Stimulated activated CD4-positive, alpha-beta T cell treated with anti-CD3 and anti-CD28 coated beads, TNF-alpha, amount 100 ng/mL, for 24 hours (primary cell): ENCODE measurements at places on chromosomes 2 and 18.

- no peak for DNase-seq
Measured at GRCh38 chr2:232488721-232489300, 1.2 kb upstream of the ECEL1 start.

GRCh38 chr2:54557601-54558187, 101.6 kb downstream of the SPTBN1 start:
- peak; percentile 43 for DNase-seq

DNA sequence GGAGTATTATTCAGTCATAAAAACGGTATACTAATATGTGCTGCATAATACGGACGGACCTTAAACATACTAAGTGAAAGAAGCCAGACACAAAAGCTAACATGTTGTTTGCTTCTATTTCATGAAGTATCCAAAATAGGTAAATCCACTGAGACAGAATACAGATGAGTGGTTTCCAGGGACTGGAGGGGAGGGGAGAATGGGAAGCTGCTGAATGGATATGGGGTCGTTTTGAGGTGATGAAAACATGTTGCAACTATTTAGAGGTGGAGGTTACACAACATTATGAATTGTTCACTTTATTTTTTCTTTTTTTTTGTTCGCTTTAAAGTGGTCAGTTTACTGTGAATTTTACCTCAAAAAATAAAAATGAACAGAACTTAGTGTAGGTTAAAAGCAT, 52.9 kb downstream of the RAB10 start:
- no peak for DNase-seq

DNA sequence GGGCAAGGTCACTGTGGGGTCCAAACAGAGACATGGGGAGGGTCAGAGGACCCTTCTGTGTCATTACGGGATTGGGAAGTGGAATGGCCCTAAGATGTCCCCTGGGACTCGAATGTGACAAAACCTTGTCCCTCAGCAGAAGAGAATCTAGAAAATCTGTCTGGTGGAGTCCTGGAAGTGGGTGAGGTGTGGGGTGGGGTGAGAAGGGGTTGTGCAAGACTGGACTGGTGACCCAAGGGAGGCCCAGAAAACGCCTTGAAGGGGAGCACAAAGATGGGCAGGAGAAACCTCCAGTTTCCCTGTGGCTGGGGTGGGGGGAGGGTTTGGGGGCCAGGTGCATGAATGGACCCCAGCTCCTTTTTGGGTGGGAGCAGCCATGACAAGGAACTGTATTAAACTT, 79.6 kb downstream of the TCF7L1 start:
- no peak for DNase-seq

- DNase-seq = no peak
Measured at GRCh38 chr2:151239624-151240023, 22.0 kb downstream of the RBM43 start.
